ENCODE measurements at places on chromosomes 13 and 19.

- DNase-seq: no peak
These were observed 56.2 kb downstream of the LACC1 start for GRCh38 chr13:43935878-43936277.

GRCh38 chr13:51282322-51282721 lies 57.2 kb upstream of the SERPINE3 start:
- DNase-seq: no peak

DNA sequence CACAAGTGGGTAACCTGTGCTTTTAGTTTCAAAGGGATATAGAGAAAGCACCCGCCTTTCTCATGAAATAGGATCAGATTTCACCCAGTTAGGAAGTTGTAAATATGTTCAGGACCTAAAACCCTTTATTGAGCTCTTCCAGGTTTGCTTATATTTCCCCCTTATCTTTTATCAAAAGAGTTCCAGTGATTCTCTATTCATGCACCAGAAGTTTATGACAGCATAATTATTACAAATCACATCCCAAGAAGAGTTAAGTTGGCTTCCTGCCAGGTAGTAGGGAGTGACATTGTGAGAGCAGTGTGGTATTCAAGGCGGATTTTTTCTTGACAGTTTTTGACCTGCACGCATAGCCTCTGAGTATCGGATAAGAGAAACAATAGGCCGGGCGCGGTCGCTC lies 190.3 kb downstream of the STK24 start:
- DNase-seq: no peak

DNA sequence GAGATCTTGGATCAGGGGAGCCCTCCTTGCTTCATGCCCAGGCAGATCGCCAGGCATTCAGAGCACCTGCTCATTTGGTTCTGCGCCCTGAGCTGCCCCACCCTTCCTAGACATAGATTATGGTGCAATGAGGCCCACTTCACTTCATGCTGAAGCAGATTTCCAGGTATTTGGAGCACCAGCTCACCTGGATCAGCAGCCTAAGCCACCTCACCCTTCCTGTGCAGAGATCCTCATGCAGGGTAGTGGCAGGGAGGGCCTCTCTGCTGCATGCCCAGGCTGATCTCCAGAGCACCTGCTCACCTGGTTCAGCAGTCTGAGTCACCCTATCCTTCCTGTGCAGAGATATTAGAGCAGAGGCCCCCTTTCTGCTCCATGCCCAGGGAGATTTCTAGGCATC lies 1966.1 kb downstream of the PCDH9 start:
- no peak for DNase-seq

DNA sequence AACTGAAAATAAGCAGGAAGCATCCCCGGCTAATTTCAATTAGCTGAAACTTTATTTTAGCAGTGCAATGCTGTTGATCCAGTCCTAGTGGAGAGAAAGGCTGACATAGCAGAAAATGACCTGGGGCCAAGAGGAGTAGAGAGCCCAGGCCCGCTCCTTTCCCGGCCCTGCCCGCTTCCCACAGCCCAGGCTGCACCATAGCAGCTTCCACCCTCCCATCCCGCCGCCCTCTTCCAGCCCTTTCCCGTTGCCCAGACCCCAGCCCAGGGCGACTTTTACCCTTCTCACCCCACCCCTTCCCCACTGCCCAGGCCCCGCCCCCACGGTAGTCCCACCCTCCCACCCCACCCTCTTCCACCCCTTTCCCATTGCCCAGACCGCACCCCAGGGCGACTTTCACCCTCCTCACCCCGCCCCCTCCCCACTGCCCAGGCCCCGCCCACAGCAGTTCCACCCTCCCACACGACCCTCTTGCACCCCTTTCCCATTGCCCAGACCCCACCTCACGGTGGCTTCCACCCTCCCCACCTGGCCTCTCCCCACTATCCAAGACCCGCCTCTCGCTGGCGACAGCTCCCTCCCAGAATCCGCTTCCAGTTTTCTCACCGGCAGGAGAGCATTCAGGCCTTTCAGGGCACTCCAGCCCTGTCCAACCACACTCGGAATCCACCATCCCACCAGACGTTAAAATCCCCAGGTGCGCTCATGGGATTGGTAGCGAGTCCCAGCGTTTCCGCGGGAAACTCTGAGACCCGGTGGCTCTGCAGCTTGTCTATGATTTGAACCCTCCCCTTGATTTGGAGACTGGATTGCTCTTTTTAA lies 8.3 kb downstream of the ZNF160 start:
- DNase-seq: no peak

- DNase-seq: no peak
These were observed 12.6 kb upstream of the OLFM4 start for GRCh38 chr13:53015971-53016370.

GRCh38 chr19:48660852-48661710 lies 11.7 kb downstream of the NTN5 start:
- DNase-seq: peak; percentile 51

DNA sequence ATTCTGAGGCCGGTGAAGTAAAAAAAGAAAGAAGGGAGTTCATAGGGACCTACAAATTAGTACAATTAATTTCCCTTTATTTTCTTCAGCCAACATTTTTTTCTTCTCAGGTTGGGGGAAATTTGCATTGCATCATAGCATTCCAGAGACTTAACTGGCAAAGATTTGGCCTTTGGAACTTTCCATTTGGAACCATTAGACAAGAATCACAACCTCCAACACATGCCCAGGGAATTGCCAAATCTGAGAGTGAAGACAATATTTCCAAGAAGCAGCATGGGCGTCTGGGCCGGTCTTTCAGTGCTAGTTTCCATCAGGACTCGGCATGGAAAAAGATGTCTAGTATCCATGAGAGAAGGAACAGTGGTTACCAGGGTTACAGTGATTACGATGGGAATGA lies 6.4 kb upstream of the ERCC5 start:
- DNase-seq: no peak

GRCh38 chr13:40391788-40392187 lies 274.7 kb downstream of the FOXO1 start:
- DNase-seq: no peak

DNA sequence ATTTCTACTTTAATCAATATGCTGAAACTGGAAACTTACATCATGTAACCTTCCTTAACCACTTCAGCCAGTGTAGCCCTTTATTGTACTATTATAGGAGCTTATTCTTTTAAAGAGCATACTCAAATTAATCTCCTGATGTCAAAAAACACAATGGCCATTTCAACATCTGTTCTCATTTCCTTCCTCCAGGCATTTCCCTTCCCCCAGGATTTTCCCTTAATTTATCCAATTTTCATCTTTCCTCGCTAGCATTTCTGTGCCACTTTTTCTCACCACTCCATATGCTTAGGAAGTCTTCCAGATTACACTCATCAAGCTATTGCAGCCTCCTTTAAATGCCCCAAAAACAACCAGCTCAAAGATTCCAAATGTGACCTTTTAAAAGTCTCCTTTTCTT lies 265.0 kb downstream of the PCDH9 start:
- DNase-seq: no peak

DNA sequence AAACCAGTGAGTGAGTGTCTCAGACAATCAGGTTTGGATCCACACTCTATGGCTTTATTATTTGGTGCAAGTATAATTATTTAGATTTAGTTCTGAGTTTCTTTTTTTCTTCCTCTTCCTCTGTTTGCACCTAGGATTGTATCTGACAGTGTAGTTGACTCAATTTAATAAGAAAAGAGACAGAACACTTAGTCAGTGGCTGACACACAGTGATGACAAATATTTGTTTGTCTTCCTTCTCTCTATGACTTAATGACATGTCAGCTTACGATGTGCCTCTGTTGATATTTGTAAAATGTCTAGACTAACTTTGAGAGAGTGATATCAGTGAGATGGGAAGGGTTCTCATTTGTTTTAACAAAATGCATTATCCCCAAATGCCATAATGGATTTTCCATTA lies 129.5 kb upstream of the SLC10A2 start:
- DNase-seq: no peak

GRCh38 chr19:50837300-50837699 lies 3.9 kb upstream of the KLK15 start:
- DNase-seq: no peak

DNA sequence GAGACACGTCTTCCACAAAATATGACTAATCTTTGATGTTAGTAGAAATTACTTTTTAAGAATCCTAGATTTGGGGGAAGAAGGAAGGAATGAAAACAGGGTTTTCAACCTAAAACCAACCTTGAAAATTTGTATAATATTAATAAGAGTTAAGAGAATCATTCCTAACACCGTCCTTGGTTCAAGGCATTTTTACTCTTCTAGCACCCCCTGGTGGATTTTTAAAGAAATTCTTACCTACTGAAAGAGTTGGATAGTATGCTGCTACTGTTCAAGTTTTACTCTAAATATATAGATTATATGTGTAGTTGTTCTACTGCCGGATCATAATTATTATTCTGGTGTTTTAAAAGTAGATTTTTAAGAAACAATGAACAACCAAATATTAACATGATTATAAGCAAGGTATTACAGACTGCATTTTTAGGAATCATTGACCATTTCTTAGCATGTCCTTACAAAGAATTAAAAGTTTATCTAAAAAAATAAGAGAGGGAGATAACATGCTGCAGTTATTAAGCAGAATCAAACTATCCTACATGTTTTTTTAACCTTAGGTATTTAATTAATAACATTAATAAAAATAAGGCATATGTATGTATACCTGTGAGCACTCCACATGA lies 7.4 kb upstream of the SLITRK6 start:
- no peak for DNase-seq

DNA sequence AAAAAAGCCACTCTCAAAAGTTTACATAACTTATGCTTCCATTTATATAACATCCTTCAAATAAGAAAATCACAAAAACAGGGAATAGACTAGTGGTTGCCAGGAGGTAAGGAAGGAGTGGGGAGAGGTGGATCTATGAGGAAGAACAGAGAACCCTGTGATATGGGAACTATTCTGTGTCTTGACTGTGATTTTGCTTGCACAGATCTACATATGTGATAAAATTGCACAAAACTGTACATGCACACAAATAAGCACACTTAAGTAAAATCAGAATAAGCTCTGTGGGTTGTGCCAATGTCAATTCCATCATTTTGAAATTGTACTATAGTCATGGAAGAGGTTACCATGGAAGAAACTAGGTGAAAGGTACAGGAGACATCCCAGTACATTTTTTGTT lies 121.6 kb upstream of the SGCG start:
- no peak for DNase-seq

GRCh38 chr19:41925208-41926003 lies 2.8 kb downstream of the ERFL start:
- DNase-seq: no peak

DNA sequence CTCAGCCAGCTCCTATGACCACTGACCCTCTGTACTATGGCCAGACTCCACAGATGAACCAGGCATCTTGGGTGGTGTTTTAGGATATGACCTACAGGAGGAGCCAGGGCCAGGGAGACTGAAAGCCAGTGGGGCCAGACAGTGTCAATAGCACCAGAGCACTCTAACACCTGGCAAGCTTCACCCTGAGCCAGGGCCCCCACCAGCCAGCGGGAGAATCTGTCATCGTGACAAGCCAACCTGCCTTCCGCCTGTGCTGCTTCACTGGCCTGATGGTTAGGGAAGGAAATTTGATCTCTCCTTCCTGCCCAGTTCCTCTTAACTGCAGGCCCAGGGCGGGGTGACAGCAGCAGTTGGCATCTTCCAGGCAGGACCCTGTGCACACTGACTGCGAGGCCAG lies 222.4 kb downstream of the UQCRFS1 start:
- no peak for DNase-seq

DNA sequence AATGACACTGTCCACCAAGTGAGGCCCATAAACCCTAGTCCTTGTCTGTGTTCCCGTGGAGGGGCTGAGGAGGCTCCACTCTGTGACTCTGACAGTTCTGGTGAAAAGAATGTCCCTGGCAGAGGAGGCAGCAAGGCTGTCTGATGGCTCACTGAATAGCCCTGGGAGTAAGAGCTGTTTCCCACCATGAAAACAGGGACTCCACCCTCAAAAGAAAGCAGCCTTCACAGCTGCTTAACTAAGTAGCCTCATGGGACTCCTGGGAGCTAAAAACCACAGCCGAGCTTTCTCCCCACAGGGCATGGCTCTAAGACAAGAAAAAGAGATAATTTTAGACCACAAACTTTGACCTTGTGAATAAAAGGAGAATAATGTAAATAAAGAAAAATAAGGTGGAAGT lies 135.1 kb upstream of the FRY start:
- no peak for DNase-seq

GRCh38 chr13:63501702-63502101 lies 2086.1 kb upstream of the PCDH20 start:
- DNase-seq: no peak

DNA sequence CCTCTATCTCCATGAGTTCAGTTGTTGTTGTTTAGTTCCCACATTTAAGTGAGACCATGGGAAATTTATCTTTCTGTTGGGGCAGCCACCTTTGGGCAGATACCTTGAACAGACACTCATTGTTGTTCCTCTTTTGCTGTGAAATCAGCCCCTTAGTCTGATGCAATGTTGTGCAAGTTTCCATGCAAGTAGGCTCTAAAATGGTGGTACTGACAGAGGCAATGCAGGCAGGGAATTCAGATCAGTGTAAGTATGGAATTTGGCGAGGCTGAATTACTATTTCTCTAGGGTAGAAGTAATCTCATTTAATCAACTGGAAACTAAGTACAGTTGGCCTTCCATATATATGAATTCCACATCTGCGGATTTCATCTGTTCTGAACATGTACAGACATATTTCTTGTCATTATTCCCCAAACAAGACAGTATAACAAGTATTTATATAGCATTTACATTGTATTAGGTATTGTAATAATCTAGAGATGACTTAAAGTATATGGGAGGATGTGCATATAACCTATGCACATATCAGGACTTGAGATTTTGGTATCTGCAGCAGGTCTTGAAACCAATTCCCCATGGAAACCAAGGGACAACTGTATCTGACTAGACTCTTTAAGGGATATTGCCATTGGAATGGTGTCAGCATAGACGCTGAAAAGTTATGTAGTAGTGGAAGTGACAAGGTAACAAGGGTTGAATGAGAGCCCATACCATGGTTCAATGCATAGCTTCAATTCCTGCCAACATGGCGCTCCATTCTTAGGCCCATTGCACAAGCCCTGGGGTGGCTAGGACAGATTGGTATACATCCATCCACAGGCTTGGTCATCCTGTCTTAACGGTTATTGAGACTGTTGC lies 281.5 kb upstream of the HTR2A start:
- no peak for DNase-seq

GRCh38 chr13:60758637-60759036 lies 361.6 kb downstream of the TDRD3 start:
- DNase-seq: no peak

- DNase-seq: no peak
These were observed 2.1 kb upstream of the CDX2 start for GRCh38 chr13:27971236-27971645.

DNA sequence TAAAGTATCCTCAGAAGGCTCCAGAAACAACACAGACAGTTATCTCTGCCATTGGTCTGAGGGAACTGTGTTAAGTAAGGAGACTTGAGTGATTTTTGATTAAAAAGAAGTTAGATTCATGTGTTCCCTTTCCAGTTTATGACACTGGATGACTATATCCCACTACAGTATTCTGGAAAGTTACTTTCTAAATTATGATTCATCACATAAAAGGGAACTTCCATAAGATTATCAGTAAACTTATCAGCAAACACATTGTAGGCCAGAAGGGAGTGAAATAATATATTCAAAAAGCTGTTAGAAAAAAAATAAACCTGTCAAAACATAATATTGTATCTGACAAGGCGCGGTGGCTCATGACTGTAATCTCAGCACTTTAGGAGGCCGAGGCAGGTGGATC lies 700.0 kb downstream of the SLITRK6 start:
- no peak for DNase-seq
